ENCODE measurements at places on chromosomes 1 and 21. TPM values are rescaled to one million over a fixed set of nuclear protein-coding genes. Genes with fewer than 3 reads are reported as not detected.

PTPRF gene
- not detected for total RNA-seq

S100B gene
- 73.4 TPM for total RNA-seq

SPATA17 gene
- total RNA-seq: not detected

KDM5B gene
- total RNA-seq: 45.6 TPM

GRCh38 chr1:159877695-159878444 is 15.4 kb upstream of the VSIG8 start:
- no peak for DNase-seq

- DNase-seq: peak; percentile 68
These were observed 49.8 kb downstream of the PRDM2 start for GRCh38 chr1:13749543-13750341.
